ENCODE measurements at places on chromosomes 11 and 22.

DNA sequence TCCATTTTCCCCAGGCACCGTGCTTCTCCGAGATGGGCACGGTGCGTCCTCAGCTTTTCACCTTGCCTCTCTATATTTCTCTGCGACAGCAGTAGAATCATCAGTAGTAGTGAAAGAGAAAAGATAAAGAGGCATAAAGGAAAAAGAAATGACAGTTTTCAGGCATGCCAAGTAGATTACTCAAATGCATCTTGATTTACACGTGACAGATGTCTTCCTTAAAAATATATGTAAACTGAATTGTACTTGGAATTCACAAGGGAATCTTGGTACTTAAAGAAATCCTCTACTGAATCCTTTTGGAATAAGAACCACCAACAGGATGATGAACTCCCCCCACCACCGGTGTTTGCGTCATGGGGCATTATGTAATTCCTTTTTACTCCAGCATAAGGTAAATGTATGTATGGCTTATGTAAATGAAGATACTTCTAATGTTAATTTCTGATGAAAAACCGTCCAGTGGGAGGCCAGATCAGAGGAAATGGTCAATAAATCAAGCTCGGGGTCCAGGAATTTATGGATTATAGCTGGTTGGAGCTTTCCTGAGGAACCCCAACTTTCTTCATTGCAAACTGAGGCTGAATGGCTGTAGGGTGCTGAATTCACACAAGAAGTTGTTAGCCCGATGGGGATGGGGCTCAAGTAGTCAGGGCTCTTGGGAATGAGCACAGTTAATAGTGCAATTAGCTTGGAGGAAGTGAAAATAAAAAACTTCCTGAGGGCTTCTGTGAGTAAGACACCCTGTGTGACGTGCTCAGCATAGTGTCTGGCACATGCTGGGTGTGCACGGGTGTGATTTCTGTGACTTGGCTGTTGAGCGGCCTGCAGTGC is 630.4 kb downstream of the OPCML start:
- DNase-seq = no peak

GRCh38 chr11:125136001-125136400 is 24.6 kb upstream of the TMEM218 start:
- no peak for DNase-seq

DNA sequence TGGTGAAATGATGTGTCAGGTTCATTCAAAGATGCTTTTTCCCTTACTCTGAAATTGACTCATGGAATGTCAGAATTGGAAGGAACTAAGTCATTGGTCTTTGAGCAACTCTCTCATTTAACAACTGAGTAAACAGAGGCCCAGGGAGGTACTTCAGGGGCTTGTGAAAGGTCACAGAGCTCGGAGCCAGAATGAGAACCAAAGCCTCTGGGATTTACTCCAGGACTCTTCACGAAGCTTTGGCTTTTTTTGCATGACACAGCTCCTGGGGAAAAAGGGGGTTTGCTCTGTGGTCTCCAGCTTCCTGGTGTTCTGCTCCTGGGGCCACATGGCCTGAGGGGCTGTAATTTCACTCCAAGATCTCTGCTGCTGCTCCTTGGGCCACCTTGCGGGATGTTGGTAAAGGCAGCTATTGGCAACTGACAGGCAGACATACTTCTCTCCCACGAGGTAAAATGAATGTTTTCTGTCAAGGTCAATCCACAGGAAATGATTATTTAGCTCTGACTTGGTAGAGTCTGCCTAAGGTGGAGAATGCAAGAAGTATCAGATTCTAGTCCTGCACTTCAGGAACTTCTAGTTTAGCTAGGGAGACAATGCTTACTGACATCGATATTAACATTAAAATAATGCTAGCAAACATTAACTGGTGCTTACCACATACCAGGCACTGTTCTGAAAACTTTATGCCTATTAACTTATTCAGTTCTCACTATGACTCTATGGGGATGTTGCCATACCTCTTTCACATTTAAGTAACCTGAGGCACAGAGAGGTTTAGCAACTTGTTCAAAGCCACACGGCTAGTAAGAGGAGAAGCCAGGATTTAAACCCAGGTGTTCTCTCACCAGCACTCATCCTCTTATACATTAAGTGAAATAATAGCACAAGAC is 16.1 kb downstream of the PKNOX2 start:
- DNase-seq = no peak

DNA sequence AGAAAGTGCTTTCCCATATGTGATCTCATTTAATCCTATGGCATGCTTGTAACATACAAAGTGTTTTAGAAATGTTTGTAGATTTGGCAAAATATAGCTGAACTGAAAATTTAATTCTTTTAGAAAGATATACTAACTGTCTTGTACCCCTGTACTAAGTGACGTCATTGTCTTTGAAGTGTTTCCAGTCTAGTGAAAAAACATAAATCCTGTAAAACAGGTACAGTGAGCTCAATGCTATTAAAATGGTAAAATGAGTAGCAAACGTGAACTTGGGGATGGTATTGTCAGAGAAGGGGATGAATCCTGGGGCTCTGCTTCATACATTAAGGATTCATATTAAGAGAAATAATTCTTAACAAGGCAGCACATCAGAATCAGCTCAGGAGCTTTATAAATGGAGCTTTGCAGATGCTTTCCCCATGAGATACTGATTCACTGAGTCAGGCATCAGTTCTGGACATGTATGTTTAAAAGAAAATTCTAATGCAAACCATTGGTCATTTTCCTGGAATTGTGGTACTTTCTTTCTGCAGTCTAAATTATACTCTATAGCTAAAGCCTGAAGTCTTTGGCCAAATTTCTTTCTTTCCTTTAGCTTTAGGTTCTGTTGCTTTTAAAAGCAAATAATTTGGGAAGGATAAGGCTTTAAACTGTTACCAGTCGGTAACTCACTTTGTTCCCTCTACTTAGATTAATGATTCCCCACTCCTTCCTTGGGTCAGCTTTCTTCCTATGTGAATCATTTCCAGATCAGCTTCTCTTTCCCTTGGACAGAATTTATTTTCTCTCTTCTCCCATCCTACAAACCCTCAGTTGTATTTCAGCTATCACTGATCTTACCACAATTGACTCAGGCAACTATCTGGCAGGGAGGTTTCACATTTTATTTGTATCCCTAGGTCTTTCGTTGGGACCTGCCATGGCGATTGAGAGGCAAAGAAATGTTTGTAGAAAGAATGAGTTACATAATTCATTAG is 57.5 kb upstream of the DDI1 start:
- no peak for DNase-seq

DNA sequence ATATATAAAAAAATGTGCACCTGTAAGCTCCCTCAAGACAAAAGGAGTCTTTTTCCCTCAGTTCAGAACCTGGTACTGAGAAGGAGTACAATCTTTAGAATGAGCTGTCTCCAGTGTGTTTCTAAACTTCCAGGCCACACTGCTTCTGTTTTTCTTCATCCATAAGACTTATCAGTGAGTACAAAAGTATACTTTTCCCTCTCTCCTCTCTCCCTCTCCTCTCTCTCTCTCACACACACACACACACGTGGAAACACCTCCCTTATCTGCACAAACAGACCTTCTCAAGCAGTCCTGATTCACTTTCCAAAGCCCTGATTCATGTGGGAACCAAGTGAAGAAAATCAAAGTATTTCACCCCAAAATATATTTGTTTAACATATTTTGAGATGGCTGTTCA is 220.7 kb upstream of the UBASH3B start:
- DNase-seq = no peak

GRCh38 chr11:38598418-38598817 is 2000.4 kb upstream of the RAG2 start:
- no peak for DNase-seq

DNA sequence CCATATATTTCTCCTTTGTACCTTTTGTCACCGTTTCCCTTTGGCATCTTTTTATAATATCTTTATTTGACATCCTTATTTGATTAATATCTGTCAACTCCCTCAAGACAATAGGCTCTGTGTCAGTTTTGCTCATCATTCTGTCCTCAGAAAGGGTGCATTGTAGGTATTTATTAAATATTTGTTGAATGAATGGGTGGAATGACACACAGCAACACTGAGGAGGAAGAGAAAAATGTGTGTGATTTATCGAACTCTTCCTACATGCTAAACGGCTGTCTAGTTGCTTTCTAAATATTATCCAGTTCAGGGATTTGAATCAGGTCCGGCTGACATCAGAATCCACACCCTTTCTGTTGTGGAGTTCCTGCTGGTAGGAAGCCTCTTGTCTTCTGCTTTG is 98.2 kb downstream of the NAV2 start:
- no peak for DNase-seq

- DNase-seq = no peak
These were observed 22.0 kb downstream of the ATG13 start for GRCh38 chr11:46639197-46639839.
